ENCODE measurements at places on chromosomes 6 and 20.

- no peak for DNase-seq
These were observed 277.1 kb upstream of the ECI2 start for GRCh38 chr6:4412488-4412887.

- no peak for DNase-seq
These were observed 223.0 kb upstream of the SYNCRIP start for GRCh38 chr6:85865420-85866369.

DNA sequence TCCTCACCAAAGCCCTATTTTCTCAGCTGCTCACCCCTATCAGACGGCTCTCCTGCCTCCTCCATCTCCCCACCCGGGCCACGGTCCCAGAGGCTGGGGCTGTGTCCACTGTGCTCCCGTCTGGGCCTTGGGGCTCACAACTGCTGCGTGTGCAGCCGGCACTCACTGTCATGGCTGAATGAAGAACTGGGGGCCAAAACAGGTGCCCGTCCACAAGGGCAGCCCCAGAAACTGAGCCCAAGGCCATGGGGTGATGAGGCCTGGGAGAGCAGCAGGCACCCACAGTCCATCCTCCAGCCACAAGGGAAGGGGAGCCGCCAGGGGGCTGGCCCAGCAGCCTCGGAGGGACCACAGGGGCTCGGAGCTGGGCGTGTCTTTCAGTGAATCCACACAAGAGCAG is 159.5 kb downstream of the DLL1 start:
- no peak for DNase-seq

- no peak for DNase-seq
These were observed 38.8 kb upstream of the KHDRBS2 start for GRCh38 chr6:62324834-62325233.

- no peak for DNase-seq
These were observed 24.2 kb downstream of the EDN3 start for GRCh38 chr20:59324521-59325141.

GRCh38 chr20:34515484-34516246 is 557 bp upstream of the DYNLRB1 start:
- peak; percentile 57 for DNase-seq

DNA sequence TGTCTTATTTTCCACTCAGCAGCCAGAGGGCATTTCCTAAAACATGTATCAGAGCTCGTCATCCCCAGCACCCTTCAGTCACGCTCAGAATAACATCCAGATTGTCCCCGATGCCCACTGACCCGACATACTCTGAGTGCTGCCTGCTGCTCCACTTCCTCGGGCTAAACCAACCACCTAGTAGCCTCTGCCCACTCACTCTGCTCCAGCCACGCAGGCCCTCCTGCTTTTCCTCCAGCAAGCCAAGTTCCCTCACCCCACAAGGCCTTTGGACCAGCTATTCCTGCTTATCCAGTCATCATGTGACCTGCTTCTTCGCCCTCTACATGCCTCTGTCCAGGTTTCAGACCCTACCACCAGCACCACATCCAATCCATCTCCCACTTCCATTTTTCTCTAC is 454.2 kb downstream of the CD83 start:
- DNase-seq: no peak

DNA sequence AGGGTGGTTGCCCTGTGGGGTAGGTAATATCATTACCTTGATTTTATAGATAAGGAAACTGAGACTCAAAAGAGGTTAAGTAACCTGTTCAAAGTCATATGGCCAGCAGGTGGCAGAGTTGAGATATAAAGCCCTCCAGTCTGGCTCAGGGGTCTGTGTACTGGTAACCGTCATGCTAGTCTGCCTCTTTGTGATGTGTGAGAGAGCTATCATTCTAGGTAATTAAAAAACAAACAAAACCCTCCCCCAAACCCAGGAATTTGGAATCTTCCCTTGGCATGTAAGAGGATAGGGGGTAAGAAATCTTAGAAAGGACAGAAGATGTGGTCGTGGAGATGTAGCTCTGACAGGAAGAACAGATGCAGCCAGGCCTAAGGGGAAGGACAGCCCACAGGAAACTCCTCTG is 206.0 kb downstream of the CDC5L start:
- DNase-seq: peak; percentile 28

DNA sequence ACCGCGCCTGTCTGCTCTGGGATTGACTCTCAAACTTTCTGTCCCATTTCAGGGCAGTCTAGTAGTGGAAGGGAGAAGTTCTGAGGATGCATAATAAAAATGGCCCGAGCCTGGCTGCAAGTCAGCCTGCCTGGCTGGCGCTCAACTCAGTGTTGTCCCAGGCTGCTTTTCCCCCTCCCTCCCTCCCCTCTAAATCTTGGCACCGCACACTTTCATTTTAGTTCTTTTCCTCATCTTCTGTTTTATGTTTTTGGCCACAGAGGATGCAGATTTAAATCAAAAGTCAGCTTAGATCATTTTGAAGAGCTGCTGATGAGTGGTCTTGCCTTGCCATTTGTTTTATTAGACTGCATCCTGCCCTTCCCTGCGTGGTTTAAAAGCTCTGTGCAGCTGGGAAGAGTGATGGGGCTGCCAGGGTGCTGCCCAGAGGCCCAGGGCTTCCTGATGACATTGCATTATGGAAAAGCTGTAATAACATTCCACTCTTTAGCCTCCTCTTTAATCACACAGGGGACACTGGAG is 6.5 kb upstream of the UQCC2 start:
- no peak for DNase-seq

DNA sequence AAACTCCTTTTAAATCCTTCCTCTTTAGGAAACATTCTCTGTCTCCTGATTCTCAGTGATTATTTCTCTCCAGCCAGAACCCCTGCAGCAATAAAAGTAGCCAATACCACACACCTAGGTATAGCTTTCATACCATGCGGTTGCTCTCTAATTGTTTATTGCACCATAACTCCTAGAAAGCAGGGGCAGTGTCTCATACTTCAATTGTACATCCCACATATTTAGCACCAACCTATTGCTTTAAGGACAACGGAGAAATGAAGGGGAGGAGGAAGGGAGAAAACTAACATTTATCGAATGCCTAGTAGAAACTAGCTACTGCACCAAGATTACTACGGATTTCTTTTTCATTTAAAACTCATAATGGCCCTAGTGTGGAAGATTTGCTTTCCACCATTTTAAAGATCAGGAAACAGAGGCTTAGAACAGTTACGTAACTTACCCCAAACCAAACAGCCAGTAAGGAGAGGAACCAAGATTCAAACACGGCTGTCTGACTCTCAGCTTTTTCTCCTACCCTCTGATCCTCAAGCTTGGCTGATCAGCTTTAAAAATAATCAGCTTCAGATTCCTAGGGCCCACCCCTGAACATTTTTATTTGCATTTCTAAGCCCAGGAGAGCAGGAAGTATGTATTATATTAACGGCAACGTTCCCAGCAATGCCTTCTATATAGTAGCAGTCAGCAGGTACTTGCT is 43.4 kb upstream of the ATXN1 start:
- no peak for DNase-seq

DNA sequence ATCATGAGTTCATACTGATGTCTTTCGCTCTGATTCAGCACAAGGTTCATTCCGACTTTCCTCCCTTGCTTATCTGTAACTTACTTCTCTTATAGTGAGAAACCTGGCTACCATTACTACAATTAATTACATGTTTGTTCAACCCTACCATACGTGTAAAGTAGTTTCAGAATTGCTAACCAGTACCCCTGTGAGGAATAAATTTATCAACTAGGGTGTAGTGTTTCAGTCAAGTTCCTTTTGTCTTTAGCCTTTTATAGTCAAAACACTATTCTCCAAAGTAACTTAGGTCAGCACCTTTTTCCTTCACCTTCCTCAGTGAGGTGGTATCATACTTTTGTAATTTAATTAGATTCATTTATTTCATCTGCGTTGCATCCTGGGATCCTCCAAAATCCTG is 64.9 kb downstream of the MAP3K4 start:
- DNase-seq: no peak

DNA sequence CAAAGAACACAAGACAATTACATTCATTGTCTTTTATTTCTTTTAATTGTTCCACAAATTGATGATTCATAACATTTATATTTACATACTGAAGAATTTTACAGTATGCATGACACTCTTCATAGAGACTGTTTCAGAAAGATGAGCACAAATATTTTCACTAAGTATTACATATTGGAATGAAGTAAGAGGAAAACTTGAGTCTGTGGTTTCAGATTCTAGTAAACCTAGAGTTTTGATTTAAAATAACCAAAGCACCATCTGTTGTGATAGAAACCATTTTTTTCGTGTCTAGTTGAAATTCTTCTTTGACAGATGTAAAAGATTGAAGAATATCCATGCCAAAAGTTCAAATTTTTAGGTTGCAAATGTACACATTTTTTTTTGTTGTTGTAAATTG is 32.1 kb upstream of the OPN5 start:
- no peak for DNase-seq

GRCh38 chr6:44251576-44252524 is 4.9 kb downstream of the HSP90AB1 start:
- DNase-seq: no peak

DNA sequence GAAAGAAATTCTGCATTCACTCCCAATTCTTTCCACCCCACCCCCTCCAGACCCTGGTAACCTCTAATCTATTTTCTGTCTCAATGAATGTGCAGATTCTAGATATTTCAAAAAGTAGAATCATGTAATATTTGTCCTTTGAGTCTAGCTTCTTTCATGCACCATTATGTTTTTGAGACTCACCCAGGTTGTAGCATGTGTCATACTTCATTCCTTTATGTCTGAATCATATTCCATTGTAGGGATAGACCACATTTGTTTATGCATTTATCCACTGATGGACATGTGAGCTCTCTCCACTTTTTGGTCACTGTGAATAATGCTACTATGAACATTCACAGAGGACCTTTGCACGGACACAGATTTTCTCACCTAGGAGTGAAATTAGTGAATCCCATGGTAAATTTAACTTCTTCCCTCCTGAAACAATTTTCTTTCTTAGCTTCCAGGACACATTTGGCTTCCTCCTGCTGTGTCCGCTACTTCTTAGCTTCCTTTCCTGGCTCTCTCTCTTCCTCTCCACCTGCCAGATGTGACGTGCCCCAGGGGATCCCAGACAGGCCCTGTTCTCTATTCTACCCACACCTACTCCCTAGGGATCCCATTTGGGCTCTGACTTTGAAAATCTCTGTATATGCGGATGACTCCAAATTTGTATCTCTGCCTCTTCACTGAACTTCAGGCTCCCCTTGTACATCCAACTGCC is 24.1 kb upstream of the ARFGEF2 start:
- no peak for DNase-seq

- no peak for DNase-seq
These were observed 14.6 kb upstream of the IFT52 start for GRCh38 chr20:43576108-43576507.

DNA sequence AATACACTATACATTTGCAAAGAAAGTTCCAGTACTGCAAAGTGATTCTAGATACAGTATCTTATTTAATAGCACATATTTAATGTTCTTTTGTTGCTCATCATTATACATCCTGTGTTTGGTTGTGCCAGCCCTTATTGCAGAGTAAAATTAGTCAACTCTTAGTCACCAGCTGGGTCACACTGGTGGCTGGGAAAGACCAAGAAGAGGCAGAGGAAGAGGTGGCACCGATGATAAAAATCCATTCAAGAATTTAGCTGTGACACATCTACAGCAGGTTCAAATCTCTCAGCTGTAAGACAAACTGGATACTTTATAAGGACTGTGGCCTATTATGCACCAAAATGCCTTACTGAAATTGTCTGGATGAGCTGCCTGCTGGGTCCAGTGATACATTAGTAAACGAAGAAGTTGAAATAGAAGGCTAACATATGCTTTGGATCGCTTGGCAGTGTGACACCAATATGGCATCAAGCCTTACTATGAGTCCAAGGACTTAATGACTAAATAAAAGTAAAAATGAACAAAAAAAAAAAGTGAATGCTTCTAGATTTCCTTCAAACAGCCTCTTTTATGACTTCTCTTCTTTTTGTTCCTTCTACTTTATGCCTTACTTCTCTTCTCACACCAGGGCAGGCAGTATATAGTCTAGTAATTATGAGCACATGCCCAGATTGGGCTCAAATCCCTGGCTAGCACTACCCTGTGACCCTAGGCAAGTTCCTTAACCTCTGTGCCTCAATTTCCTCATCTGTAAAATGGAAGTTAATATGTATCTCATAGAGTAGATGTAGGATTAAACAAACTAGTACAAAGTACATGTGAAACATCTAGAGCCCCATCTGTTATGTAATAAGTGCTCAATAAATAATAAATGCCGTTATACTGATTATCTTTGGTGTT is 29.4 kb upstream of the RNF8 start:
- DNase-seq: no peak

DNA sequence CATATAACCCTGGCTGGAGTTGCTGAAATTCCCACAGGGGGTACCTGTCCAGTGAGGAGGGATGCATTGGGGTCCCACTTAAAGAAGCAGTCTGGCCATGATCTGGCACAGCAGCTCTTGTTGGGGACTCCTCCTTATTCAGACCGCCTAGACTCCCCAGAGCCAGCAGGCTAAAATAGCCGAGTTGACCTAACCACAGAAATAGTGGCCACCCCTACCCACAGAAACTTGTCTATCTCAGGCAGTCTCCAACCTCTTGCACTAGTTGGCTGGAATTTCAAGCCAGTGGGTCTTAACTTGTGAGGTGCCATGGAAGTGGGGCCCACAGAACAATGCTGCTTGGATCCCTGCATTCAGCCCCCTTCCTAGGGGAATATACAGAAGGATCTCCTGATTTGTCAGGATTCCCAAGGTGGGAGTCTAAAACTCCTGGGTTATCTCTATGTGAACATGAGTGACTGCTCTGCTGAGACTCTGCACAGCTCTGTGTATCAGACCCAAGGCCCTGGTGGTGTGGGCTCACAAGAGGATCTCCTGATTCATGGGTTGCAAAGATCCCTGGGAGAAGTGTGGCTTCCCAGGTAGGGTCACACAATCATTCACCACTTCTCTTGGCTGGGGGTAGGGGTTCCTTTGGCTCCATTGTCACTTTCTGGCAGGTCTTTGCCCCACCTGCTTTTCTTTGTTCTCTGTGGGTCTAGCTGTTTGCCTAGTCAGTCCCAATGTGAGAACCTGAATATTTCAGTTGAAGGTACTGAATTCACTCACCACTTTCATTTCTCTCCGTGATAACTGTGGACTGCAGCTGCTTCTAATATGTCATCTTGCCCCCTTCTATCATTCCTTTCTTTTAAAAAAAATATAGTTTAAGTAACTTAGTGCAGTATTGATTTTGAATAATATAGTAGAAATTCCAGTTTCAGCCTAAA is 65.5 kb upstream of the CLVS2 start:
- no peak for DNase-seq

- no peak for DNase-seq
These were observed 319.6 kb upstream of the POU3F2 start for GRCh38 chr6:98514796-98515195.

GRCh38 chr6:31676904-31677303 is 4.0 kb downstream of the LY6G5C start:
- DNase-seq: no peak

DNA sequence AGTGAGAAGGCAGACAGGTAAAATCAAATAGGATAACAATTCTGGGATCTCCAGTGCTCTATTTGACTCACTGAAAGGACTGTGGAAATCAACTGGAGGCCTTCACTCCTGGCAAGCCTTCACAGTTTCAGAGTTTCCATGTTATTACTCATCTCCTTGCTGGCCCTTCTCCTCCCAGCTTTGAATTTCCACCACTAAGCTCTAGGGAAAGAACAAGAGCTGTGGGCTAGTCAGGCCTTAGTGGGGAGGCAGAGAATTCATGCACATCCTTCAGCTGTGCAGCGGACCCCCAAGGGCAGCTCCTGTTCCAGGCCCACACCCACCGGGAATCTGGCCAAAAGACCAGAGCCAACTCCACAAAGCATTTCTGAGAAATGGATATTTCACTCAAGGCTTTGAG is 26.0 kb downstream of the MYLIP start:
- DNase-seq: no peak

- no peak for DNase-seq
These were observed 356.9 kb downstream of the ARHGAP18 start for GRCh38 chr6:129353067-129353466.

GRCh38 chr6:23635150-23635549 is 490.9 kb upstream of the NRSN1 start:
- DNase-seq: no peak
